ENCODE measurements at places on chromosomes 5 and 9.

DNA sequence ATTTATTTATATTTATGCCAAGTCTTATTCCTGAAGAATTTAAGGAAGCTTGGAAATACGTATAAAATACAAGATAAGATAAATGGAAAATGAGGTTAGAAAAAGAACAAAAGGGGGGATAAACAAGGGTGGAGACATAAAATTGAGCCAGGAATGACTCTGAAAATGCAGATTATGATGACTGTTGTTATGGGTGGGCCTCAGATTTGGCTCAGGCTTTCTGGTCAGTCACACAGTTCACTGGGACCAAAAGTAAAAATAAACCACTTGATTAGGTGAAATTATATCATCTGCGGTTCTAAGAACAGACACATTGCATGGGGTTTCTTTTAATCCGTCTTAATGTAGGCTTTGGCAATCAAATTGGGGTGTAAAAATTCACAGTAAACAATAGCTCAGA, 51.0 kb downstream of the OR1J1 start:
- no peak for DNase-seq

DNA sequence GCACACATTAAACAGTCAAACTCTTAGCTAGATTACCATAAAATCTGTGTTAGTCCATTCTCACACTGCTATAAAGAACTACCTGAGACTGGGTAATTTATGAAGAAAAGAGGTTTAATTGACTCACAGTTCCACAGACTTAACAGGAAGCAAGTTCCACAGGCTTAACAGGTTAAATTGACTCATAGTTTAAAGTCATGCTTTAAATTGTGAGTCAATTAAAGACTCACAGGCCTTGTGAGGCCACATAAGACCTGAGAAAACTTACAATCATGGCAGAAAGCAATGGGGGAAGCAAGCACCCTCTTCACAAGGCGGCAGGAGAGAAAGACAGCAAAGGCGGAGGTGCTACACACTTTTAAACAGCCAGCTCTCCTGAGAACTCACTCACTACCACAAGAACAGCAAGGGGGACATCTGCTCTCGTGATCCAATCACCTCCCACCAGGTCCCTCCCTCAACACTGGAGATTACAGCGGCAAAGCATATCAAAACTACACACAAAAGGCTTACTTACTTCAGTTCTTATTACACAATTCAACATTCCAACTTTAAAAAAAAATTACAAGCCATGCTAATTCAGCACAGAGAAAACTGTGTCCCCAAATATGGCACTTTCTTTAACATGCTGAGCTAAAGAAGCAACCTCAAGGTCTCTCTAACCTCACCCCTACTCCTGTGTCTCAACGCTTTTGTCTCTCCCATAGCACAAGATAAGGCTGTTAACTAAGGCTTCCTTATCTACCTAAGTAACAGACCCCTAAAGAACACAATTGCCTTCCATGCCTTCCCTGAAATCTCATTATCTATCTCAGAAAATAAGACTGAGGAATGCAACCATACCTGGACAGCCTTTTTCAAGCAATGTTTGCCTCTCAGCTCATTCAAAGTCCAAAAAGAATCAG, 805.1 kb downstream of the NR2F1-AS1 start:
- no peak for DNase-seq

GRCh38 chr5:74632947-74633356, 7.6 kb downstream of the ENC1 start:
- DNase-seq: no peak

- no peak for DNase-seq
These were observed 60.5 kb downstream of the ACER2 start for GRCh38 chr9:19469271-19469670.

- DNase-seq: no peak
These were observed 236.5 kb upstream of the TRIM32 start for GRCh38 chr9:116450378-116451139.

DNA sequence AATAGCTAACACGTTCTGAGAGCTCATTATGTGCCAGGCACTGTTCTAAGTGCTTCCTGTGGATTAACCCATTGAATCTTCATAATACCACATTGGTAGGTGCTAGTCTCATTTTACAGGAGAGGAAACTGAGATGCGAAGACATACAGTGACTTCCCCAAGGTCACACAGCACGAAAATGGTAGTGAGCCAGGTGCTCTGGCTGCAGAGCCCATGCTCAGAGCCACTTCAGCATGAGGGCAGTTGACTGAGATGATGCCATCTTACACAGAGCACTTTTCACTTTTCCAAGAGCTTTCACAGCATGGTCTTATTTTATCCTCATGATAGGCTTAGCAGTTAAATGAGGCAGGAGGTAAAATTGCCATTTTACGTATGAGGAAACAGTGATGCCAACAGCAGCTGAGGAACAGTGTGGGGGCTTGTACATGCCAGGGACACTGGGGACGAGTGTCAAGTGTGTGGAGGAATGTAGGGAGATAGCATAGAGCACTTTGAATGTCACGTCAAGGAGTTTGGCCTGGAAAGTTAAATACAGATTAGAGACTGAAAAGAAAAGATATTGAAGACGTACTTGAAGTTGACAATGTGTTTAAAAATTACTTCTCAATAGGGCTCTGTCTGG, 180.0 kb downstream of the KIF4B start:
- no peak for DNase-seq

DNA sequence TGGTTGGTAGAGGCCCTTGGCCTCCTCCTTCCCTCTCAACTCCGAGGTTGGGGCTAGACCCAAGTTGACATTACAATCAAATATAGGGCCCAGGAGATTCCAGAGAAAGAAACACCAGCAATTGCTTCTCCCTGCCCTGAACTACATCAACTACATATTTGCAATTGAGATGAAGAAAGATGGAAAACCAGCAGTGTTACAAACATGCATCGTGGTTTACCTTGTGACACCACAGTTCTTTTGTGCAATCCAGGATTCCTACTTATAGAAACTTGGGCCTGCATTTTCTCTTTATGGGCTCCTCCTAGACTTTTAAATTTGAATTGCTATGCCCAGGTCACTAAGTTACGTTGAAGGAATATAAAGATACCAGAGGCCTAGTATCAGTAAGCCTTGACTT, 126.7 kb downstream of the DCP2 start:
- DNase-seq: no peak

DNA sequence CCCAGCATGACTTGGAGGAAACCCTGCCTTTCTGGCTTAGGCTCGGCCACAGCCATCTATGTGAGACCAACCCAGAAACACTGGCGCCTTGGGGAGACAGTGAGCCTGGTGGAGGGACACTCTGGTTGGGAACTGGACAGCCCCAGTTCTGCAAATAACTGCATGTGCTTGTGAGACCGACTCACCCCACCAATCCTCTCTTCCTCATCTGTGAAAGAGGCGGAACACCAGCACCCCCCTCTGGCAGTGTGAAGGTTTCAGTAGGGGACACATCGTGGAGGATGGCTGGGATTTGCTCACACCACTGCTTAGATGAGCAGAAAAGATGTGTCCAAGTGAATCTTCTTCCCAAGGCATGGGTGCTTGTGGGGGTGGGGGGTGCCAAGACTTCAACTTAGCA, 43.4 kb upstream of the N4BP3 start:
- DNase-seq: no peak

DNA sequence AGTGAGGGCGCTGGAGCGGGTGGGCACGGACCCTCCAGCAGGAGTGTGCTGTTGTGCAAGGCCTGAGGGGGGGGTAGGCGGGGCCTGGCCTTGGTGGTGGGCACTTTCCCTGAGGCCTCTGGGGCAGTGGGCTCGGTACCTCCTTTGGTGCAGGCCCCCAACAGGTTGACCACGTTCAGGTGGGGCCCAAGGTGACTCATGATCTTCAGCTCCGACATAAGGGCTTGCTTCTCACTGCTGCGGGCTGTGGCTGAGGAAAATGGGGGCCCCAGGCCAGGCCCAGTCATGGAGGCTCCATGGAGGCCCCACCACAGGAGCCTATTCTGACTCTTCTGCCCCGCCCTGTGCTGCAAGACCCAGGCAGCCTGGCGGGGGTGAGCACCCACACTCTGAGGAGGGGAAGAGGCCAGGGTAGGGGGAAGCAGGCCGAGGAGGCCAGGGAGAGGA, 31.5 kb downstream of the PDGFRB start:
- no peak for DNase-seq

- no peak for DNase-seq
These were observed 7.1 kb upstream of the NKX2-5 start for GRCh38 chr5:173242079-173242478.

DNA sequence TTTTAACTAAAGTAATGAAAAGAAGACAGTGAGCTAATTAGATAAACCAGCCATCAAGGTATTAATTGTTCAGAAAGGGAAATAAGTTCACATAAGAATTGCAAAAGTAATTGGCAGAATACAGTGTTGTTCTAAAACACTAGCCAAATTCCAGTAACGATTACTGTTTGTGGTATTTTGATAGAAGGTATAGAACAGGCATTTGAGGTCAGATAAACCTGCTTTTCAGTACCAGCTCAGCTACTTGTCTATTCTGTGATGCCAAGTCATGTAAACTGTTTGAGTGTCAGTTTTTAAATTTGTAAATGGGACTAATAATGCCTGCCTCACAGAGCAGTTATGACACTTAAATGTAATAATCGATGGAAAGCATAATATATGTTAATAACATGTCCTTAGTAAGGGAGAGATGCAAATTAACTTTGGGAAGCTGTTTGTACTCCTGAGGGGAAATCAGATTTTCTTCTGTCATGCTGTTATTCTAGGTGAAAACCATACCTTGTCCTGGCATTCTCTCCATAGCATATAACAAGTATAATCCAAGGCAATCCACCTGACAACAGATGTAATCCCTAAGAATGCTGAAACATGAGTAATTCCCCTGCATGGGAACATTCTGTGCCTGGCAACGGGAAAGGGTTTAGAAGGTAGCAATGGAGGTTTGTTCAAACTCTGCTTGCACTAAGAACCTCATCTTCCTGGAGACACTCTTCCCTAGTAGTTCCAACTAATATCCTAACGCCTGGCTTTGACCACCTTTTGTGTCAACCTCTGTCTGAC, 509.5 kb upstream of the PAPPA start:
- no peak for DNase-seq

DNA sequence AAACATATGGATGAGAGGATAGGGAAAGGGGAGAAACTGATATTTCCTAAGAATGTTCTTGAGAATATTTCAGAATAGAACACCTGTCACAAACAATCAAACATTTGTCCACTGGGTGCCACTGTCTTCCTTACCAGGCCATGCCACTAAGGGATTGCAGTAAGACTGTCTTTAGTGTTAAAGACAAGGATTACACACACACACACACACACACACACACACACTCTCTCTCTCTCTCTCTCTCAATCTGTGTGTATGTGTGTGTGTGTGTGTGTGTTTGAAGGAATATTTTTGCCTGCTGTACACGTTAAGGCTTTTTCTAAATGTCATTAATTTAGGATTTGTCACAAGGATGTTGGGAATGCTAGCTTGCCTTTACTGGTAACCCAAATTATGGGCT, 54.4 kb downstream of the CCDC192 start:
- DNase-seq: no peak

DNA sequence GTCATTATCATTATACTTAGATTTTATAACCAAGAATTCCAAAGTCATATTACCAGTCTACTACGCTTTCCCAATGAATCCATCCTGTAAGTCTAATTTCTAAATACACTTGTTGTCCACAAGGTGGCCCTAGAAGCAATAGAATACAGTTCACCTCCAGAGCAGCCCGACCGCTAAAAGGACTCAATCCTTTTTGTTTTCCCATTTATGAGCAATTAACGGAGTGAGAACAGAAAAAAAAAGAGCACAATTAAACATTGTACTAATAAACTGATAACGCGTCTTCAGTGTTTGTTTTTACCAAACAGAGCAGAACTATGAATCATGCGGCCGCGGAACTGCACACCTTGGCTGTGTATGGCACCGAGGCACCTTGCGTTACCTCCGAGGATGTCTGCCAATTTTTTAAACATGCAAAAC, 160.7 kb upstream of the DAPK1 start:
- DNase-seq: peak; percentile 33

DNA sequence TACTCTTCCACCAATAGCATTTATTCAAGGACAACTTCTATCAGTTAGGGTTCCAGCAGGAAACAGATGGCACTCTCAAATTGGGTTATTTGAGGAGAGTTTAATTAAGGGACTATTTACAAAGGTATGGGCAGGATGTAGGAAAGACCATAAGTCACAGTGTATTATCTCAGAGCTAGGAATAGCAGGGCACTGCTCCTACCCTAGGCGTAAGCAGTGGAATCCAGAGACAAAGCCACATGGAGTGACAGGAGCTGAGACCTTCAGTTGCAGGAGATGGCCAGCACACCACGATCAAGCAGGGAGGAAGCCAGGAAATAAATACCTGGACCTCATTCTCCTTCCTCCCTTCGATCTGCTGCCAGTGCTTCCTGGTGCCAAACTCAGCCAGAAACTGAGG, 274.9 kb upstream of the SLC30A5 start:
- DNase-seq: no peak

GRCh38 chr9:136847088-136847825, 2.0 kb upstream of the PHPT1 start:
- no peak for DNase-seq

- no peak for DNase-seq
These were observed 1.1 kb downstream of the POMT1 start for GRCh38 chr9:131503626-131504465.

- no peak for DNase-seq
These were observed 95.3 kb downstream of the IRX2 start for GRCh38 chr5:2656206-2656605.

- DNase-seq: no peak
These were observed 64.1 kb downstream of the ANKH start for GRCh38 chr5:14807471-14807870.
